Activated CD8-positive, alpha-beta T cell treated with anti-CD3 and anti-CD28 coated beads, Interleukin-2, amount 10 ng/mL, durations not matched to agents 7 days and 5 days (primary cell): ENCODE measurements at places on chromosomes 13 and 19. TPM values are rescaled to one million over a fixed set of nuclear protein-coding genes. Genes with fewer than 3 reads are reported as not detected.
A peak's percentile ranks its signal among the peaks of the same experiment; 100 is the strongest.

The AP1M2 gene
- total RNA-seq: not detected

The FBXO27 gene
- not detected for total RNA-seq

The CYP4F2 gene
- not detected for total RNA-seq

The OVOL3 gene
- not detected for total RNA-seq

The CD79A gene
- 21.5 TPM for total RNA-seq

The LRRC4B gene
- not detected for total RNA-seq

The ZNF320 gene
- total RNA-seq: 7.9 TPM

The PLK5 gene
- not detected for total RNA-seq

The POU2F2 gene
- 16.3 TPM for total RNA-seq

The UBE2L5 gene
- not detected for total RNA-seq

The SIGLECL1 gene
- not detected for total RNA-seq

The GGACT gene
- 3.5 TPM for total RNA-seq

DNA sequence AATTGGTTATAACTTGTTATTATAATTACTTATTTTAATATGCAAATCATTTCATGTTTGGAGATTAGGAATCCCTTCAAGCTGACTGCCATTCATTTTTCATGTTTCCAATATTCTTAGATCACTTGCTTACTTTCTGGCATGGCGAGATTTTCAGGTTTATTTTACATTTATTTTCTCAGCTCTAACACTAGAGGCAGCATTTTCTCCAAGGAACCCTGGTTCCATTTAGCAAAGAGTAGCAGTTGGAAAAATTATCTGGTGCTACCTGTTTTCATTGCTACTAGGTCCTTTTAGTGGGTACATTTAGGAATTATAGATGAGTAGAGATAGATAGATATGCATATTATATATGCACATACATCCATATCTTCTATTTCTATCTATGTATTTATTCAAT, 90.9 kb upstream of the TRPC4 start:
- no peaks in the 10 kb centered on the region for H3K36me3 ChIP-seq
- H3K27me3 ChIP-seq: no peaks in the 10 kb centered on the region
- no peak for DNase-seq
- H3K4me1 ChIP-seq: no peaks in the 10 kb centered on the region
- H3K27ac ChIP-seq: no peak overlapping the region

- no peak overlapping the region for H3K4me3 ChIP-seq
- no peak for DNase-seq
- H3K36me3 ChIP-seq: peaks cover 10% of the 10 kb centered on the region
- H3K27ac ChIP-seq: no peak overlapping the region
Measured at GRCh38 chr19:1955171-1956121, 14.5 kb downstream of the CSNK1G2 start.

DNA sequence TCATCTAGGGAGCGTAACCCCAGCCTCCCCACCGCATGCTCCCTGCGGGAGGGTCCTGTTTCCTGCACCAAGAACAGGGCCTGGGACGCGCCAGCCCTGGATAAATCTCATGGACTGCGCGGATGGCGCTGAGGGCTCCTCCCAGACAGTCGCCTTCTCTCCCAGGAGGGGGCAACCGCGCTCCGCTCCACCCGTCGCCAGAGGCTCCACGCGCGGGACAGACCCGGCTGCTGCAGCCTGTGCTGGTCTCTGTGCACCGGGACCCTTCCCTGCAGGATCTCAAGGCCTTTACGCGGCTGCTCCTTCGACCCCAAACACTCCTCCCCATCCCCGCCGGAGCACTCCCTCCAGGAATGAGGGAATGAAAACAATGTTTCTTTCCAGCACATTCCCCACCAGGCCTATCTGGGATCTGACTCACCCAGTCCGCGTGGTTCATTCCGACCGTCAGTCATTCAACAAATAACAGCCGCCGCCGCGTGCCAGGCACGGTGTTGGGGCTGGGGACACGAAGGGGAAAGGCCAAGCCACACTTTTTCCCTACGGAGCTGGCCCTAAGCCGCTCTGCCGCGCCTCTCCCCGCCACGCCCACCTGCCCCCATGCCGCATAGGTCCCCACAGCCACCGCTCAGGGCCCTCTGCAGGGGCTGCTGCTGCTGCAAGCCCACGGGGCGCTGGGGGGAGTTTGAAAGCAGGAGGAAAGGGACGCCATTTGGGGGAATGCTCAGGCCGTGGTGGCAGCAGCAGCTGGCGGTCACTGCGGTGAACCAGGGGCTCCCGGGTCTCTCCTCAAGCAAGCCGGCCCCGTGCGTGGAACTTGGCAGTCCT, 6.0 kb downstream of the PNMA8B start:
- no peak overlapping the region for H3K4me3 ChIP-seq
- H3K27ac ChIP-seq: no peak overlapping the region
- no peaks in the 10 kb centered on the region for H3K36me3 ChIP-seq

DNA sequence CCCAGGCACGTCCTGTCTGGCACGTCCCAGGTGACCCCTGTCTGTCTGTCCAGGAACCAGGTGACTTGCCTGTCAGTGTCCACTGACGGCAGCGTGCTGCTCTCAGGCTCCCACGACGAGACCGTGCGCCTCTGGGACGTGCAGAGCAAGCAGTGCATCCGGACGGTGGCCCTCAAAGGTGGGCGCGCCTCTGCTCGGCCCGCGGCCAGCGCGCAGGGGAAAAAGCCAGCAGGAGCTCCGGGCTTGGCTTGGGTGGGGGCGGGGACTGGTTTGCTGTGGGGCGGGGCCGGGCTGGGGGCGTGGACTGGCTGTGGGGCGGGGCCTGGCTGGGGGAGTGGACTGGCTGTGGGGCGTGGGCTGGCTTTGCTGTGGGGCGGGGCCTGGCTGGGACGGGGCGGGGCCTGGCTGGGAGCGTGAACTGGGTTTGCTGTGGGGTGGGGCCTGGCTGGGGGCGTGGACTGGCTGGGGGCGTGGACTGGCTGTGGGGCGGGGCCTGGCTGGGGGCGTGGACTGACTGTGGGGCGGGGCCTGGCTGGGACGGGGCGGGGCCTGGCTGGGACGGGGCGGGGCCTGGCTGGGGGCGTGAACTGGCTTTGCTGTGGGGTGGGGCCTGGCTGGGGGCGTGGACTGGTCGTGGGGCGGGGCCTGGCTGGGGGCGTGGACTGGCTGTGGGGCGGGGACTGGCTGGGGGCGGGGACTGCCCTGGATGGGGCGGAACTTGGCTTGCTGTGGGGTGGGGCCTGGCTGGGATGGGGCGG, 7.2 kb downstream of the WDR18 start:
- peaks cover 21% of the 10 kb centered on the region for H3K4me1 ChIP-seq
- H3K4me3 ChIP-seq: no peak overlapping the region
- peaks cover 2% of the 10 kb centered on the region for H3K27me3 ChIP-seq
- H3K27ac ChIP-seq: no peak overlapping the region
- H3K36me3 ChIP-seq: peaks cover 20% of the 10 kb centered on the region

DNA sequence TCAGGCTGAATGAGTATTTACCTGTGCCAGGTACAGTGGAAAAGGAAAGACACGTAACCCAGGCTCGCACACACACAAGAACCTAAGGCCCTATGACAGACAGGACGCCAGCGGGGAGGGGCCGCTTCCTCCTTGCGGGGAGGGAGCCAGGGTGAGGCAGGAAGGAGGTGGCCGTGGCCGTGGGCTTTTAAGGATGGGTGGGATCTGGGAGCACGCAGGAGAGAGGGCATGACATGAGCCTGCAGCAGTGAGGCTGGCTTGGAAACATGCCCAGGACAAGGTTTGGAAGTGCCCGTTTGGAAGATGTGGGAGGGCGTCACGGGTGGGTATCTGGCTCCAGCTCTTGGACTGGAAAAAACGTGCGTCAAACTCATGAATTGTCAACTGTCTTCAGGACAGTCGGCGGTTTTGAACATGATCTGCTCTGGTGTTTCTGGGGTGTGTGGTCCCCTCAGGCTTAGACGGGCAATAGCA, 20.1 kb downstream of the SH3GL1 start:
- no peaks in the 10 kb centered on the region for H3K27me3 ChIP-seq
- H3K4me1 ChIP-seq: peaks cover 71% of the 10 kb centered on the region
- peak overlapping the region; percentile 93 for H3K27ac ChIP-seq

- H3K36me3 ChIP-seq: no peaks in the 10 kb centered on the region
- peak overlapping the region; percentile 98 for H3K27ac ChIP-seq
- H3K4me1 ChIP-seq: peaks cover 34% of the 10 kb centered on the region
- DNase-seq: peak; percentile 79
- peak overlapping the region; percentile 63 for H3K4me3 ChIP-seq
Measured at GRCh38 chr19:2503521-2504109, 27.7 kb downstream of the GADD45B start.

GRCh38 chr13:37435881-37436280, 162.7 kb downstream of the POSTN start:
- no peak overlapping the region for H3K27ac ChIP-seq
- no peaks in the 10 kb centered on the region for H3K27me3 ChIP-seq
- H3K4me1 ChIP-seq: no peaks in the 10 kb centered on the region
- no peak for DNase-seq
- H3K4me3 ChIP-seq: no peak overlapping the region

GRCh38 chr13:25739376-25739775, 312.4 kb downstream of the SHISA2 start:
- peaks cover 19% of the 10 kb centered on the region for H3K4me1 ChIP-seq
- no peaks in the 10 kb centered on the region for H3K36me3 ChIP-seq
- no peak overlapping the region for H3K4me3 ChIP-seq
- H3K27ac ChIP-seq: no peak overlapping the region
- H3K27me3 ChIP-seq: peaks cover 2% of the 10 kb centered on the region

- H3K4me3 ChIP-seq: no peak overlapping the region
- H3K36me3 ChIP-seq: no peaks in the 10 kb centered on the region
- H3K27ac ChIP-seq: no peak overlapping the region
- peaks cover 15% of the 10 kb centered on the region for H3K27me3 ChIP-seq
Measured at GRCh38 chr13:98648686-98649085, 71.8 kb upstream of the STK24 start.

DNA sequence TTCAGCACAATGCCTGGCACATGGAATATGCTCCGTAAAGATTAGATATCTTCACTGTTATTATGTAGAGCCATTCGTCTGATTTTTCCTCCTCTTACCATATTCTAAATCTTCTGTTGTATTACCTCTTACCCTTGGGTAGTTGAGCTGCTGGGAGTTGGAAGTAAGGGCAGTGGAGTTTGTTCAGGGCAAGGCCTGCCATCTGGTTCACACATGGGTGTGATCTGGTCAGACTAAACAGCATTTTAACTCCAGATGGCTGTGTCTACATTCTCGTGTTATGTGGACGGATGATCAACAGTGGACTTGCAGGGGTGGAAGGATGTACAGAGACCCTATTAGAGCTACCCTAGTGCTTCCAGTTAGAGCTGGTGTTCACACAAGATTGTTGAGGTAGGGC, 164.9 kb downstream of the ZIC5 start:
- no peak for DNase-seq
- no peak overlapping the region for H3K27ac ChIP-seq
- H3K27me3 ChIP-seq: no peaks in the 10 kb centered on the region
- H3K4me3 ChIP-seq: no peak overlapping the region
- no peaks in the 10 kb centered on the region for H3K4me1 ChIP-seq

DNA sequence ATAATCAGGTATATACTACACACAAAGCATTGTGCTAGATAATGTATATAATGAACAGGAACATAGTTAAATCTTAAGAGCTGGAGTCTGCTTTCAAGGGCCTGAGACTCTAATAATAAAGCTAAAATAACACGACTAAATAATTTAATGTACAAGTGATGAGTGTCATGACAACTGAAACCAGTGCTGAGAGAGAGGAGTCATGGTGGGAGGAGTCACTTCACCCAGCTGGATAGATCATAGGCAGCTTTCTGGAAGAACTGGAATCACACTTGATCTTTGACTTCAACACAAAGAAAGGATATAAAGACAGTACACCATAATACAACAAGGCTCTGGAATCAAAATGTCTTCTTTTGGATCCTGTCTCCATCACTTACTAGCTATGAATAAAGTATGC, 7.1 kb downstream of the RBM26 start:
- no peak for DNase-seq
- peaks cover 74% of the 10 kb centered on the region for H3K36me3 ChIP-seq
- no peak overlapping the region for H3K4me3 ChIP-seq
- H3K27me3 ChIP-seq: no peaks in the 10 kb centered on the region

DNA sequence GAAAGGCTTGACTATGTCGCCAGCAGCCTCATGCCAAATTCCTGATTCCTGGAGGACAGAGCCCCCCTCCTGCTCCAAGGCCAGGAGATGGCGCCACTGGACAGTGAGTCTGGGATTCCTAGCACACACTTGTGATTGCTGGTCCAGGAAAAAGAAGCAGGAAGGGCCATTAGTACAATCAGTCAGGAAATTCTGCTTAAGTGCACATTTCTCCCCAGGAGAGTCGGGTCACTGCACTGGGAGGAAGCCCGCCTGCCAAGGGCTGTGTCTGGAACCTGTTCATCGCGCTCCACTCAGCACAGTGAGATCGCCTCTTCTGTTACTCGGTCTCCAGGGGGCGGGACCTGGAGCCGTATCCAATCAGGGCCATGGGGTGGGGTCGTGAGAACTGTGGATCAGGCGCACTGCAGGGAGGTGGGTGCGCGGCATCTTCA, 65.1 kb downstream of the ZNF823 start:
- H3K36me3 ChIP-seq: peaks cover 1% of the 10 kb centered on the region
- H3K27ac ChIP-seq: no peak overlapping the region
- peak; percentile 22 for DNase-seq
- peak overlapping the region; percentile 22 for H3K4me3 ChIP-seq

DNA sequence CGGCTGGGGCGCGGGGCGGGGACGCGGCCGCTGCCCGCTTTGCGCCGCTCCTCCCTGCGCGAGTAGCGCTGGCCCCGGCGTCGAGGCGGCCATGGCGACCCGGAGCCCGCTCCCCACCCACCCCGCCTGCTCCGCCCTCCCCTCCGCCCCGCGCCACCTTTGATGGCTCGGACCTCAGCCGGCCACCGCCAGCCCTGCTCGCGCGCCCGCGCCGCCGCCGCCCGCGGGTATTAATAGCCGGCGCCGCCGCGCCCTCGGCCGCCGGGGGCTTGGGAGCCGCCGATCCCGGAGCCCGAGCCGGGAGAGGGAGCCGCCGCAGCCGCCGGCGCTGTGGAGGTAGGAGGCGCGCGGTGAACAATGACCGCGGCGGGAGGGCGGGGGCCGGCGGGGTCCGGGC, 261 bp downstream of the FARP1 start:
- H3K4me1 ChIP-seq: peaks cover 12% of the 10 kb centered on the region
- H3K27me3 ChIP-seq: peaks cover 54% of the 10 kb centered on the region
- H3K27ac ChIP-seq: no peak overlapping the region
- no peak overlapping the region for H3K4me3 ChIP-seq
- no peaks in the 10 kb centered on the region for H3K36me3 ChIP-seq
